NCI-H446 (cell line): ENCODE measurements at places on chromosomes 2 and 18.
A peak's percentile ranks its signal among the peaks of the same experiment; 100 is the strongest.

GRCh38 chr2:1707771-1708418 lies 36.4 kb downstream of the PXDN start:
- DNase-seq, result no peak

GRCh38 chr2:98508709-98509066 lies 64.0 kb downstream of the INPP4A start:
- no peak for DNase-seq

DNA sequence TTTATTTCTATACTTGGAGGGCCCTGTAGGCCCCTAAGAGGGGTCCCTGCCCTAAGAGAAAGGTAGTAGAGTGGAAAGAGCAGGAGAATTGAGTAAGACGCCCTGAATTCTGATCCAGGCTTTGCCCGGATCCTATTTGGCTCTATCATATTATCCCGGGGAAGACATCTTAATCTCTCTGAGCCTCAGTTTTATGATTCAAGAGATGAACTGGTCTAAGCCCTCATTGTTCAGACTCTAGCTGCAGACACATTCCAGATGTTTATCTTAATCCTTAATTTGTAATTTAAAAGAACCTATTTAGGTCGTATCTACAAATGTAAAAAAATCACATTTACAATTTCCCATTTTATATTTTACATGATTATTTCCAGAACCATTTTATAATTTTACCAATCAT lies 220.1 kb downstream of the AGPS start:
- DNase-seq, result no peak

- DNase-seq, result no peak
Measured at GRCh38 chr18:66676699-66677098, 72.8 kb upstream of the CDH19 start.

DNA sequence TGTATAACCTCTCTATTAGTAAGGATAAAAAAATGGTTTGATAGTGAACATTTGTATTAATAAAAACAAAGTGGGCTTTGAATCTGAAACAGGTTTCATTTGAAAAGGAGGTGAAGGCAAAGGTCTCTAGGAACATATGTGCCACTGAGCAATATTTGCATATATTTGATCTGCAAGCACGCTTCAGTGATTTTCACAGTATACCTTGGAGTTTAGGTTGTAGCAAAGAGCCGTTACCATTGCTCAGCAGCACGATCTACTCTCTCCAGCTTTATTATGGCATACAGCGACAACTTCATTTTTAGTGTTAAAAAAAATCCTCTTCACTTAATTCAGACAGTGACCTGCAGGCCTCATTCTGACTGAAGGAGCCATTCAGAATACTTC lies 75.8 kb upstream of the ZEB2 start:
- DNase-seq, result no peak

DNA sequence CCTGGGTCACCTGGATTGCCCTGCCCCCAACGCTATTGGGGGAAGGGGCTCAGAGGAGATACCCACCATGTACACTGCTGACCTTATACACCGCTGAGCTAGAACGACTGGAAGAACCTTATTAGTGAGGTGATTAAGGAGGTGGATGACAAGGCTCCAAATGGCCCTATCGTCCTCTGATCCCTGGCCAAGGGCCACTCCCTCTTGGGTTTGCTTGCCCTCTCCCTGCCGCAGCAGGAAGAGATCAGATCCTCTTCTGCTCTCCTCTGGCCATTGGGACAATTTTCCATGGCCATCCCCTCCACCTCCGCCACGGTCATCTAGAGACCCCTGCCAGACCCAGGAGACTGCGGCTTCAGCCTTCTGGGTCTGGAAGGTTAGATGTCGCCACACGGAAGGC lies 1.2 kb downstream of the ZNF514 start:
- DNase-seq, result no peak

DNA sequence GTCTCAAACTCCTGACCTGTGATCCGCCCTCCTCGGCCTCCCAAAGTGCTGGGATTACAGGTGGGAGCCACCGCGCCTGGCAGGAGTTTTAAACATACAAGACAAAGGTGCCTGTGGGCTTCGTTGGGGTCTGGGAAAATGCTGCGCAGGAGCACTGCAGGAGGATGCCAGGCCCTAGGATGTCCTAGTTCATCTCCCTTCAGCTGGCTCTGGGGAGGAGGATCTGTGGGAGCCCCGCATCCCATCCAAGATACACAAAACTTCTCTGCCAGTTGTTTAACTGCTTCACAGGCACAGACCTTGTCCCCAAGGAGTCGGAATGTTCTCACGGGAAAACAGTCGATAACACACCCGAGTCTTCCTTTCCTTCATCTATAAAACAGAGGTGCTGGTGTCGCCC lies 89.1 kb downstream of the POLR1A start:
- DNase-seq, result no peak

DNA sequence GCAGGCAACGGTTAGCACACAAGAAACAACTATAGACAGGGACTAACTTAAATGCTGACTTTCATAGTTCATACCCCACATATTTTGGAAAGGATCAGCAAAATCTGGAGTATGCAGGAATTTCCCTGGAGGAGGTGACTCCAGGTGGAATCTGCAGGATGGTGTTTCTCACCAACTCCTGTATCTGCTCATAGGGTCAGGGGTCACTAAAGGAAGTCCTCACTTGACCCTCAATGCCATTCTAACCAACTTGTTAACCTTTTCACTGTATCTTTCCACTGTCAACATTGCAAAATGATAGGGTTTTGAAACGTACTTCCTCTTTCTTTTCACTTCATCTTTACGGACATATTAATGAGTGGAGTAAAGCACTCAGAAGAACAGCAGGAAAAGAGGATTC lies 207.0 kb upstream of the CXCR4 start:
- DNase-seq, result no peak

DNA sequence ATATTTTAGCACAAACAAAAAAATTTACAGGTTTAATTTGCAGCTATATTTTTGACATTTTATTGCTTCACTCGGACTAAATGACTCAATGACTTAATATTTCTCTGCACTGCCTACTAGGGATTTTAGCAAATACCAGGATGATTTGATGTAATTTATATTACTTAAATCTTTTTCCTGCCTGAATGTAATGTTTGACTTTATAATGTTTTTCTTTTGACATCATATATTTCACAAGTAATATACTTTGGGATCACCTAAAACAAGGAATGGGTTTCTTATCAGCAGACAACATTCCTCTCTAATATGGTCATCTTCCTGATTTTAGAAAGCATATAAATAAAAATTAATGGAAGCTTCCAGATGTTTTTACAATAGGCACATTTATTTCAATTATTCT lies 253.2 kb upstream of the EPC2 start:
- DNase-seq, result no peak

- no peak for DNase-seq
Measured at GRCh38 chr2:161172901-161173540, 12.8 kb downstream of the TANK start.

DNA sequence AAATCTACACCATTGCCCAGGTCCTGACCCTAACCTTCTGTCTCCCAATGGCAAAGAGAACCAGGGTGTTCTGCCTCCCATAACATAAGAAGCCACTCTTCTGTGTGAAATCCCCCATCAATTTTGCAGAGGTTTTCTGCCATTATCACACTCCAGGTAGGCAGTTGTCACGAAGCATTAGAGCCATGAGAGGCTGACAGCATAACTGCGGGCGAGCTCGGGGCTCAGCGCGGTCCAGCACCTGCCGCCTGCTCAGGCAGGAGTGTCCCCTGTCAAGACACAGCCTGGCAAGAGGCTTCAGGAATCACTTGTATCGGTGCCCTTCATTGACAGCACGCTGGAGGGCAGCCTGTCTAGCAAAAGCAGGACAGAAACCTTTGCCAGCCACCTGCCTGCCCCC lies 251.2 kb downstream of the SATB2 start:
- DNase-seq, result no peak

DNA sequence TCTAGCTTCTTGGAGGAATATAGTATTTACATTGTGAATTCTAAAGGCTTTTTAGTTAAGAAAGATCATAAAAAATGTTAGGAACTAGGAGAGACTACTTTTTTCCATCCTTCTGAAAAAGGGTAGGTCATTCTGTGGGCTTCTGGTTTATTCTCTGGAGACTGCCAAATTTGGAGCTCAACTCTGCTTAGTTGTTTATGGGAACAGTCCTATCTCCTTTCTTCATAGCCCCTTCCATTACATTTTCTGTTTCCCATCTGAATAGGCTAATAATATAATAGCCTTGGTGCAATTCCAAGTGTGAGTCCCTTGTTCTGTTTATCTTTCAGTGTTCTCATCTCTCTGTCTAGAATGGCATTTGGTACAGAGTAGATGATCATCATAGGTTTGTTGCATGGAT lies 15.6 kb downstream of the LAMA3 start:
- no peak for DNase-seq

DNA sequence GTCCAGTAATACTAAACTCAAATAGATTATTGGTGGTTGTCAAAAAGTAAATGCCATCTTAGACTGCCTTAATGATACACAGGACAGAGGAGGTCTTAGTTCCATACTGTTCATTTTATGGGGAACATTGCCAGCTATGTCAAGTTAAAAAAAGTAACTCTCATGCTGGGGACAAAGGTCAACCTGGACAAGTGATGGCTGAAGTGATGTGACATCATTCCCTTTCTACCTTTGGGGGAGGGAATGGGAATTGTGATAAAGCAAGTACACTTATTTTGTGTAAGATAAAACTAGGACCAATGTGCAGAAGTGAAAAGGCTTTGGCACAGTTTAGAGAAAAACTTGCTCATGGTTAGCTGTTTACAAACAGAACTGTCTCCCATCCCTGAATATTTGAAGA lies 24.0 kb upstream of the SNORC start:
- no peak for DNase-seq

DNA sequence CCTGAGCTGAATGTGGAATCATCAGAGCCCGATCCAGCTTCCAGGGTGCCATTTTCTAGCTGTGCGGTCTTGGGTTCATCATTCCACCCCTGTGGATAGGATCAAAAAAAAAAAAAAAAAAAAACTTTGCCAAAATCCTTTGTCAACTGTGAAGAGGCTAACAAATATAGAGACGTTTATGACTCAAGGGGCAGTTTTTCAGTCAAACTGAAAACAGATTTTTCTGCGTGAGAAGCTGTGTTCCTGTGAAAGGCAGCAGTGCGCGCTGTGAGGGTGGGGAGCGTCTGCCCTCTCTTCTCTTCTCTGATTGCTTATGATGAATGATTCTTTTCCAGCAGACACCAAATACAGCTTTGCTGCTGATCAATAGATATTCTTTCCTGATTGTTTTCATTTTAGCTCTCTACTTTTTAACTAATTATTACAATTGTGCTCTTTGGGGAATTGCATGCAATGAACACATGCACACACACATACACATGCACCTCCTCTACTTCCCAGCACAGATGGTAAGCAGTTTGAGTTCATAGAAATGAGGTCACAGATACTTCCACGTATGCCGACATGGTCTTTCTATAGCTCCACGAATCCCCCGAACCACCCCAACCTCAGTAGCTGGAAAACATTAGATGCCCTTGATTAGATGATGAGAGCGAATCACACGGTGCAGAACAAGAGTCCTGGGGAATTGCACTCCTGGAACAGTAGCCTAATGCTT lies 175.4 kb downstream of the NRP2 start:
- peak; percentile 26 for DNase-seq

DNA sequence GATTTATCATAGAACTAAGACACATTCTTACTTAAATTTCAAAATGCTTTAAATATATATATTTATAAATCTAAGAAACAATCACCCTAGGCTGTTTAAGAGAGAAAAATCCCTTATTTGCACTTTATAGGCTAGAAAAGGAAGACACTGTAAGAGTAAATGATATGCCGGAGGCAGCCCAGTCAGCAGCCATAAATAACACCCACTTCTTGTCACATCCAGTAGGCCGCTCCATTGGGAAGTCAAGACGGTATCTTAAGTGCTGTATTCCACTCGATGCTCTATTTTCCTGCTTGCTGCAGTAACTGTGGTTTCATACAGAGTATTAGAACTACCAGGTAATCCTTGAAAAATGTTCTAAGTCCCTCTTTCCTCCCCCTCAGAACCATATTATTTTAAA lies 57.9 kb downstream of the ABCA12 start:
- no peak for DNase-seq

DNA sequence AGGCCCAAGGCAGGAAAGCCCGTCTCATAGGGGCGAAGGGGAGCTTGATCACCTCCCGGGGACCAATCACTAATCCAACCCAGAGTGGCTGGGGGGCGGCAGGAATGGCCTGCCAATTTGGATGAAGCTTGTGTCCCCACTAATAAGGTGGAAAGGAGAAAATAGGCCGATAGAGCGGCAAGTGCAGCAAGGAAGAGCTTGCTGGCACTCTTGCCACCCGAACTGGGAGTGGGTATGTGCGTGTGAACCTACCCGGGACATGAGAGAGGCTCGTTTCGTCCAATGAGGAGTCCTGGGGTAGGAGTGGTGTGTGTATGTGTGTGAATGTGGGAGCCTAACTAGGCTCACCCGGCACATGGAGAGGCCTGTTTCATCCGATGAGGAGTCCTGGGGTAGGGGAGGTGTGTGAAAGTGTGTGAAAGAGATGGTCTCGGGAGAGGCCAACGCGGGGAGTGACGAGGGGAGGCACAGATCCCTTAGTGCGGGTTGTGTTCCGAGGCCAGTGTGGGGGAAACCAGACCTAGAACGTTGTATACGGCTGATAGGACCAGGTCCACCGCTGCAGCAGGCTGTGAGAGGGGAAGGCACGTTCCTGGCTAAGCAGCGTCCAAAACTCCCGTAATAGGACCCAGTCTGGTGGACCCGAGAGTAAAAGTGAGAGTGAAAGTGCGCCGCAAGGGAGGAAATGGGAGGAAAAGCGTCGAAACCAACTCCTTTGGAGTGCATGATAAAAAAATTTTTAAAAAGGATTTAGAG lies 47.1 kb upstream of the SELENOI start:
- DNase-seq, result no peak

DNA sequence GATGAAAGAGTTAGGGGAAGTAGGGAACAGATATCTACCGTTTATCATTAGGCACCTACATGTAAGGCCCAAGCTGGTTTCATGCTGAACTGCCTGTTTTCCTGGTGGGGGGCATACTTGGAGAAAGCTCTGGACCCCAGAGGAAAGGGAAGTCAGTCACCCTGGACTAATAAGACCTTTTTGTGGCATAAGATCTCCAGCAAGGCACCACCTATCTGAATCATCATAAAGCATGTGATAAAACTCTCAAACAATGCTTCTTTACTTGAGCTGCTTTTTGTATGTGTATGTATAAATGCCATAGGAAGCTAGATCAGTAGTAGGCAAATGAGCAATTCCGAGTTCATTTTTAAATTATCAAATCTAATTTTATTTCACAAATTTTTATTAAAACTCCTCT lies 104.8 kb downstream of the TANC1 start:
- DNase-seq, result no peak

DNA sequence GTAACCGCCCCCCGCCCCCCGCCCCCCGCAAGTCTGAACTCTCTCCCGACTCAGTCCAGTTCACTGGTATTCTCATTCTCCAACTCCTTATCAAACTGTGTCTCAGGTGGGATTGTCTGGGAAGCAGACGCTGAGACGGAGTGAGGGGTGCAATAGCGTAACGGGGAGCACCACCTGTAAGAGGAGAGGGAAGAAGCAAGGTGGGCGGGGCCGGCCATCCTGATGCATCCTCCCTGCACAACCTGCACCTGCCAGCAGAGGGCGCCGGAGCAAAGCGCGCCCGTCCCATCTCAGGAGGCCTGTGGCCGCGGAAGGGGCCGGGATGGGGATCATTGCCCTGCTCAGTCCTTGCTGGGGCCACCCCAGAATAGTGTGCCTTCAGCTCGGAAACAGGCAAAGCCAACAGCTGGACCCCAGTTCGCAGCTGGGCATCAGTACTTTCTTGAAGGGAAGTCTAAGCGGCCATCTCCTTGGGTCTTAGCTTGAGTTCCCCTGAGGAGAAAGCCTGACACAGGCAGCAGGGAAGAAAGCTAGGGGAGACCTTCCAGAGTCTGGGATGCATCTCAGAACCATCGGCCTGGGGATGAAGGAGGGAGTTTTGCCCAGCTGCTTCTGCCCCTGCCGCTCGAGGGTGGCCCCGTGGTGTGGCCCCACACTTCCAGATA lies 208.0 kb downstream of the TFCP2L1 start:
- DNase-seq, result no peak
